ENCODE measurements at places on chromosomes 16 and 17.

DNA sequence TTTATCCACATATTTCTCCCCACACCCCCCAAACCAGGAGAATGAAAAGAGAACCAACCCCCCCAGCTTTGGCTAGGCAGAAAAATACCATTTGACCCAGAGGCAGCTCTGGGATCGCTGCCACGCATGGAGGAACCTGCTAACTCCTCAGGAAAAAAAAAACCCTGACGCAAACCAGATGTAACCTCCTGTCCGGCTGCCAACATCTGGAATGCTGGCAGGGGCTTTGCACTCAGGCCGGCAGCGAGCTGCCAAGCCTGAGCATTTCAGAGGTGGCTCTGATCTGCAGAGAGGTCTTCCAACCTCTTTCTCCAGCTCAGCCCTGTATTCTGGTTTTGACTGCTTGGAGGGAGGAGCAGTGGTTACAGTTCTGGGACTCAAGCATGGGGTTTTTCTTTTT is 8.2 kb downstream of the IGFBP4 start:
- DNase-seq, result no peak

- DNase-seq, result no peak
Observed at GRCh38 chr16:11327277-11328171, 17.7 kb upstream of the RMI2 start.

DNA sequence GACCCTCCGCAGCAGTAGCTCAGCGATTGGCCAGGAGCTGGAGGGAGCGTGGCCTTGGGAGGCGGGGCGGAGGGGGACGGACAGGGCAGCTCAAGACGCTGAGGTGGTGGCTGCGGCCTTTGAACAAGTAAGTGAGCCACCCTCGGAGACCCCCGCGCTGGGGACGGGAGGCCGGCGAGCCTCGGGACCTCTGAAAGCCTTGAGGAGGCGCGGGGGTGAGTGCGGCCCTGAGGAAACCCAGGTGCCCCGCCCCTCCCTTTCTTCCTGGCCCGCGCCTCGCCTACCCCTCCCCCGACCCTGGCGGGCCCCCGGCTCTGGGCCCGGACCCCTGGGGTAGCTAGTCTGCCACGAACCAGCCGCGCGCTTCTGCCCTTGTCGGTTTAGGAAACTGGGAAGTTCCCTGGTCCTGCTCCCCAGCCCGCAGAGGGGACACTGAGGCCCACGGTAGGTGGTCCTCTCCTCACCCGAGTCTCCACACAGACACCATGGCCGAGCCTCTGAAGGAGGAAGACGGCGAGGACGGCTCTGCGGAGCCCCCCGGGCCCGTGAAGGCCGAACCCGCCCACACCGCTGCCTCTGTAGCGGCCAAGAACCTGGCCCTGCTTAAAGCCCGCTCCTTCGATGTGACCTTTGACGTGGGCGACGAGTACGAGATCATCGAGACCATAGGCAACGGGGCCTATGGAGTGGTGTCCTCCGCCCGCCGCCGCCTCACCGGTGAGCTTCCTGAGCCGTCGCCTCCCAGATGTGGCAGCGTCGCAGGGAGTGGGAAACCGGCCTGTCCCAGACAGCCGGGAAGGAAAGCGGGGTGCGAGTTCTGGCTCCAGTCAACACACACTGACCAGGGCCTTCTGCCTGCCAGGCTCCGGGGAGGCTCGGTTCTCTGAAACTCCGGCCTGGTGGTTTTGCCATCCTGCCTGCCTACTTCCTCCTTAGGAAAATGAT is at the start of gene MAPK7:
TSS of gene MAPK7 (plus strand) at position 83 of the 945 bp plus-strand sequence. CDS start at position 486, 403 bp downstream.
- DNase-seq, result no peak

DNA sequence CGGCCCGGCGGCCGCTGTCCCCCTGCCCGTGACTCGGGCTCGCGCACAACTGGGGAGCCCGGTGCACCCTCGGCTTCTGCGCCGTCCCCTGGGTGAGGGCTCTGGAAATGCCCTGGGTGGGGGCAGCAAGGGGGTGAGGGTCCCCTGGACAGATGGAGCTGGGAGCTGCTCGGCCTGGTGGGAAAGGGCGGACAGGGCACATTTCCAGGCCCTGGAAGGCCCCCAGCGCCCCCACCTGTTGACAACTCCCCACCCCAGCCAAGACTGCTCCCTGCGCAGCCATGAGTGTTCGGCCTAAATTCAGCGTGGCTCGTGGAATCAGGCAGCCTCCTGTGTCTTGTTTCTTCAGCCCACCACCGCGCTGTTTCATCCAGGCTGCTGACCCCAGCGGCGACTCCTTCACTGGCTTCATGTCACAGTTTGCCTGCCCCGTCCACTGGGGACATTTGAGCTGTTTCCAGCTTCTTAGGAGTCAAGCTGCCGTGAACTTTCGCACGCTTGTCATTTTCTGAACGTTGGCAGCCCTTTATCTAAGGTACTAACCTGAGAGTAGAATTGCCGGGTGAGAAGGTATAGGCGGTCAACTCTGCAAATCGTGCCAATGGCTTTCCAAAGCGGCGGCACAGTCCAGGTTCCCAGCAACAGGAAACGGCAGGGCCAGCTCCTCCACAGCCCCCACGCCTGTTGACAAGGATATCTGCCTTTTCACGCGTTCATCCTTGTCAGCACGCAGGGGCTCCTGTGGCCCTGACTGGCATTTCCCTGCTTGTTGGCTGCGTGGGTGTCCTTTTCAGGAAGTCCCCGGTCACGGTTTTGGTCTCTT is 895 bp downstream of the UTS2R start:
- no peak for DNase-seq

DNA sequence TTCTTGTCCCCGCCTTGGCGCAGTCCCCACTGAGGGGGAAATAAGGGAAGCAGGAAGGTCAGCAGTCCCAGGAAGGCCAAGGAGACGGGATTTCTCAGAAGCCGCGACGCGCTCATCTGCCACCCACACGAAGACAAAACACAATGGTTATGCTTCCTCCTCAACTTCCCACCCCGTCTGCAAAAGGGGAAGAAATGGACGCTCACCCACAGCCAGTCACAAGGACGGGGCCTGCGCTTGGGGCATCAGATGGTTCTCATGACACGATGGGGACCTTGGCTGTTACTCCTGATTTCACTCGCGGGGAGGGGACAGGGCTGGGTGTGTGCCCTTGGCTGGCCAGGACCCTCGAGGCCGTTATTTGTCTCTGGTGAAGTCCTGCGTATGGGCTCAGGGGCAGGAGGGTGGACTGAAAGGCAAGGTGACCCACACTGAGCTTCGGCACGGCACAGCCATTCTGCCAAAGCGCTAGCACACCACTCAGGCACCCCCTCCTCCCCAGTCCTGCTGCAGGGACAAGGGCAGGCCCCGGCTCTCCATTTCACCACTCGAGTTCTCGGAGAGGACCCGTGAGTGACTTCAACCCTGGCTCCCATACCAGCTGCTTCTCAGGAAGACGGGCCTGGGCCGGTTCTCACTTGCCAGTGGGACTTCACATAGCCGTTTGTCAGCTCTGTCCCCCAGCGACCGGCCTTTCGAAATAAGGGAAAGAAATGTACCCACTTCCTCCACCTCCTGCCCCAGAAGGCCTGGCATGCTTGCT is 84.5 kb downstream of the ABR start:
- DNase-seq, result no peak

- no peak for DNase-seq
Observed at GRCh38 chr17:13346081-13346533, 255.6 kb downstream of the HS3ST3A1 start.

DNA sequence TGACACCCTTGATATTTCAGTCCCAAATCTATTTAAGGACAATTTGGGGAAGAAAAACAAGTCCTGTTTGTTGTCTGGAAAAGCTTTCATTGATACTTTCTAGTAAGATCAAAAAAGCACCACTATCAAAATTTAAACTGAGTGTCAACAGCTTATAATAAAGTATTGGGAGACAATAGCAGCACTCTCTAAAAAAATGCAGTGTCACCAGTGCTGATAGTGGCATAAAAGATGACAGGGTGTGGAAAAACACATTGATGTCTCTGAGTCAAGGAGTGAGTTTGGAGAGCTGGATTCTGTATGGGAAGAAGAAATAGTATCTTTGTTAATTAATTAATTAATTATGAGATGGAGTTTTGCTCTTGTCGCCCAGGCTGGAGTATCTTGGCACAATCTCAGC is 8.3 kb upstream of the TOM1L1 start:
- DNase-seq, result no peak

- no peak for DNase-seq
Observed at GRCh38 chr17:66604376-66604775, 230.5 kb upstream of the CACNG5 start.

GRCh38 chr16:898761-899682 is 71.8 kb downstream of the LMF1 start:
- no peak for DNase-seq

- DNase-seq, result peak; percentile 16
Observed at GRCh38 chr16:53945996-53946395, 242.0 kb downstream of the FTO start.

DNA sequence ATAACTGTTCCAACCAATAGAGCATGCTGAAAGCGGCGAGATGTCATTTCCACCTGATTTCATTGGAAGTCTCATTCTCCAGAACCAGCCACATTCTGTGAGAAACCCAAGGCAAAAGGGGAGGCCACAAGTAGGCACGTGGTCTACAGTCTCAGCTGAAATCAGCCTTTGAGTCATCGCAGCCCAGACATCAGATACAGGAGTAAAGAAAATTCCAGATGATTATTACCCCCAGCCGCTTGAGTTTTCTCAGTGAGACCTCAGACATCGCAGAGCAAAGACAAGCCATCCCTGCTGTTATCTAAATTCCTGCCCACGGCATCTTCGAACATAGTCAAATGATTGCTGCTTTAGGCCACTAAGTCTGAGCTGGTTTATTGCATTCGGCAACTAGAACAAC is 23.1 kb downstream of the STAT3 start:
- DNase-seq, result no peak

GRCh38 chr17:2955931-2956582 is 107.3 kb downstream of the OR1D5 start:
- DNase-seq, result no peak

DNA sequence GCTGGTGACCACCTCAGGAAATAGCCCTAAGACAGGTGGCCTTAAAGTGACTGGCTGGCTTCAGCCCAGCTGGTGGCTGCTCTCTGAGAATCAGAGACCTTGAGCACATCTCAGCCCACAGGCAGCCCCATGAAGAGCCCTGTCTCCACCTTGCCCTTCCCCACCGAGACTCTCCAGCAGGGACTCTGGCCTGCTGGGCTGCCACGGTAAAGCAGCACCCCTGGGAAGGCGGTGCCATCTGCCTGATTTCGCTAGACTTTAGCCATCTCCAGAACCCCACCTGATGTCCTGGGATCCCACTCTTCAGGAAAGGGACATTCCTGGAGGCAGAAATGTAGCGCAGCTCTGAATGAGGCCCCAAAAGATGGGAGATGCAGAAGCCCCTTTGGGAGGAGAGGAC is 45.2 kb upstream of the LGALS9 start:
- no peak for DNase-seq

- no peak for DNase-seq
Observed at GRCh38 chr17:56111706-56112485, 41.4 kb upstream of the ANKFN1 start.

- no peak for DNase-seq
Observed at GRCh38 chr16:86899757-86900156, 321.4 kb downstream of the FOXL1 start.

GRCh38 chr17:73847952-73848351 is 203.7 kb upstream of the SDK2 start:
- DNase-seq, result no peak

DNA sequence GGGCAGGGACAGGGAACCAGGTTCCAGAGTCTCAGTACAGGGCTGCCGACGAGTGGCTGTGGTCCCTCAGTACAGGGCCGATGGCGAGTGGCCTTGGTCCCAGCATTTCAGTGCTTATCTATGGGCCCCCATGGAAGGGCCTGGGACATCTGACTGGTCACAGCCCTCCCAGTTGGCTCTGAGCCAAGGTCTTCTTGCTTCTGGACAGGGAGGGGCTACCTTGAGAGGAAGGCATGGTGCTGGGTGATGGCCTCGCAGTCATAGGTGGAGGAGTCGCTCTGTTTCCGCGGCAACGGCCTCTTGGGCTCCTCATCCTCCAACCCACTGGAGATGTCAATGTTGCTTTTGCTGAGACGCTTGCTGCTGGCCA is 32.5 kb downstream of the PIMREG start:
- no peak for DNase-seq

DNA sequence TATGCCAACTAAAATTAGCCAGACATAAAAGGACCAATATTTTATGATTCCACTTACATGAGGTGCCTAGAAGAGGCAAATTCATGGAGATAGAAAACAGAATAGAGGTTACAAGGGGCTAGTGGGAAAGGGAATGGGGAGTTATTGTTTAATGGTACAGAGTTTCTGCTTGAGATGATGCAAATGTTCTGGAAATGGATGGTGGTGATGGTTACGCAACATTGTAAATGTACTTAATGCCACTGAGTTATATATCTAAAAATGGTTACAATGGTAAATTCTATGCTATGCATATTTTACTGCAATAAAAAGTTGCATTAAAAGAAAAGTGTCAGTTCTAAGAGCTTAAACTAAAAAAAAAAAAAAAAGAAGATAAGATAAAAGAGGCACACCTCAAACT is 17.9 kb downstream of the MT1X start:
- no peak for DNase-seq

DNA sequence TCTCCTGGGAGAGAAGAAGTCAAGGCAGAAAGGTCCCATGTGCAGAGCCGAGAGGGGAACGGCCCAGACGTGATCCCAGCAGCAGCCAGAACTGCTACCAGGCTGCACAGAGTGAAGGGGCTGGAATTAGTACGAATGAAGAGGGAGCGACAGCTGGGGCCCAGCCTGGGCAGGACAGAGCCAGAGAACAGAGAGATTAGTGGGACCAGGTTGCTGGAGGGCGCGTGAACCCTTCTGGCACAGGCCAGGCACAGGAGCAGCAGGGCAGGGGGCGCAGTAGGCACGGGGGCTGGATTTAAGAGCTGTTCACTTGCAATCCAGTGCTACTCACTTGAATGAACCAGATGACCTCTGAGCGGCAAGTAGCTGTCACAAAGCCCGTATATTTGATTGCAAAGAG is 66.9 kb downstream of the PLXDC1 start:
- no peak for DNase-seq

DNA sequence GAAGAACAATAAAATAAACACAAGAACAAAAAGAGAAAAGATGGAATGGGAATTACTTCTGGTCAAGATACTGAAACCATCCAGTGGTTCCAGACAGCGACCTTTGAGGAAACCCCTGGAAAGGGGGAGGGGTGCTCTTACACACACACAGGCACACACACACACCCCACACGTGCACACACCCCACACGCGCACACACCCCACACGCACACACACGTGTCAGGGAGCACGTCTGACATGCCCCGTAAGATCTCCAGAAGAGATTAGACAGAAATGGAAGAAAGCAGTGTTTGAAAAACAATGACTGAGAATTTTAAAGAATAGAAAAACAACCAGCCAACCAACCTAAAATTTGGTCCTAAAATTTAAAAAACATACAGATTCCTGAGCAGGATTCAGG is 45.3 kb upstream of the FASN start:
- no peak for DNase-seq

GRCh38 chr16:68082629-68083238 is 2.4 kb upstream of the NFATC3 start:
- no peak for DNase-seq

GRCh38 chr16:4780235-4780634 is 7.9 kb downstream of the SEPTIN12 start:
- DNase-seq, result no peak

GRCh38 chr16:48526058-48526957 is 83.7 kb downstream of the N4BP1 start:
- peak; percentile 21 for DNase-seq

GRCh38 chr16:65572156-65572555 is 450.3 kb upstream of the CDH11 start:
- DNase-seq, result no peak

- no peak for DNase-seq
Observed at GRCh38 chr16:22789281-22789945, 24.5 kb upstream of the HS3ST2 start.
